ENCODE measurements at places on chromosomes 5 and 9. TPM values are rescaled to one million over a fixed set of nuclear protein-coding genes. Genes with fewer than 3 reads are reported as not detected.

DNA sequence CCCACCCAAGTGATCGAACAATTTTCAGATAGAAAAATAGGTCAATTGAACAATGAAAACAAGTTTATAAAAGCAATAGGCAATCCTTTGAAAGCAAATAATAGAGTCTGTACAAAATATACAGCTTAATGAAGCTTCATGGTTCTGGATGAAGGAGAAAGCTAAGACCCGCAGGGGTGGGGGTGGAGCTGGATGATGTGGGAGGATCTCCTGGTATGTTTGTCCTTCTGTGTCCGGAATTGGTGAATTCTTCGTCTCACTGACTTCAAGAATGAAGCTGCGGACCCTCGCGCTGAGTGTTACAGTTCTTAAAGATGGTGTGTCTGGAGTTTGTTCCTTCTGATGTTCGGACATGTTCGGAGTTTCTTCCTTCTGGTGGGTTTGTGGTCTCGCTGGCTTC is 149.9 kb downstream of the NXNL2 start:
- DNase-seq, result no peak

DNA sequence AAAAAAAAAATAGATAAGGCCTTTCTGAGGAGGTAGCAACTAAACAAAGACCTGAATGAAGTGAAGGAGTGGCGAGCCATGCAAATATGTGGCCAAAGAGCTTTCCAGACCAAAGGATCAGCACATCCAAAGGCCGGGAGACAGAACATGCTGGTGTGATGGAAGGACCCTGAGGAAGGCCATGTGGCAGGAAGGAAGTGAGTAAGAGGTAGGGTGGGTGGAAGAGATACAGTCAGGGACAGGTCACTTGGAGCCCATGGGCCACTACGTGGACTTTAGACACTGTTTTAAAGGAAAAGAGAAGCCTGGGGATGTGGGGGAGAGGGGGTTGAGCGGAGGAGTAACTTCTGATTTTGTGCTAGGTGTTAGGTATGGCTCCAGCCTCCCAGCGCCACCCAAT is 31.3 kb downstream of the SPRY4 start:
- DNase-seq, result no peak

BTNL3 gene
- not detected for total RNA-seq

DNA sequence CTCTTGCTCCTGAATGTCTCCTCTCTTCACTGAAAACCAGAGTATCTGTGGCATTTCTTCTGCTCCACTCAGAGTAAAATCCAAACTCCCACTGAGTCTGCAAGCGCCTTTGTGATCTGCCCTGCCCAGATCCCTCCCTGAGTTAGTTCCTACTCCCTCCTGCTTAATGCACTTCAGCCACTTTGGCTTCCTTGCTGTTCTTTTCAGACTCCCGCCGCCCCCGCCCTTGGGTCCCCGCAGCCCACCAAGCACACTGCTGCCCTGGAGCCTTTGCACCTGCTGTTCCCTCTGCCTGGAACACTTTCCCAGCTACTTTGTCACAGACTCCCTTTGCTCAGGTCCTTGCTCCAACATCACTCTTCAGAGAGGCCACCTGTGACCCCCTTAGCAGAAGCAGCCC is 127.2 kb upstream of the SLC25A48 start:
- no peak for DNase-seq

OTULIN gene
- 21.4 TPM for total RNA-seq

Data from skin of body (tissue), 3 donors.